ENCODE measurements at places on chromosomes 16 and 17.
A peak's percentile ranks its signal among the peaks of the same experiment; 100 is the strongest.

DNA sequence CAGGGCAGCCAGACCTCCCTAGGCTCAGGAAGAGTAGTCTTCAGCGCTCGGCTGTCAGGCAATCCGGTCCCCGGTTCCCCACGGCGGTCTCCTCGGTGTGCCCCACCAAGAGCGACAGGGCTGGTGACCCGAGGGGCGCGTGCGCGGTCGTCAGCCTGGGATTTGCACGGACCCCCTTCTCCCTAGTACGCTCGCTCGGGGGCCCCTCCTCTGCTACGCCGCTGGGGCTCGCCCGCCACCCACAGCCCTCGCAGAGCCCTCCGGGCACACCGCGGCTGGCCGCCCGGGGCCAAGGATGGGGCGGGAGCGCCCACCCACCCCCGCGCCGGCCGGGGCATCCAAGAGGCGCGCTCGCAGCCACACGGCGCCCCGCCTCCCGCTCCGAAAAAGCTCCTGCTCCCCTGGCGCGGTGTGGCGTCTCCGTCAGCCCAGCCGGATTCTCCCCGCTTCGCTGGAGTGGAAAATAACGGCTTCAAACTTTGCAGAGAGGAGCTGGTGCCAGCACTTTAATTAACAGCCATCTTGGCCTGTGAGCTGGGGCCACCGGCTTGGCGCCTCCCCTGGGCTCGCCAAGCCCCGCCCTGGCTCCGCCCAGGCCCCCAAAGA is 2.1 kb upstream of the C1QL1 start:
- peak; percentile 53 for DNase-seq

DNA sequence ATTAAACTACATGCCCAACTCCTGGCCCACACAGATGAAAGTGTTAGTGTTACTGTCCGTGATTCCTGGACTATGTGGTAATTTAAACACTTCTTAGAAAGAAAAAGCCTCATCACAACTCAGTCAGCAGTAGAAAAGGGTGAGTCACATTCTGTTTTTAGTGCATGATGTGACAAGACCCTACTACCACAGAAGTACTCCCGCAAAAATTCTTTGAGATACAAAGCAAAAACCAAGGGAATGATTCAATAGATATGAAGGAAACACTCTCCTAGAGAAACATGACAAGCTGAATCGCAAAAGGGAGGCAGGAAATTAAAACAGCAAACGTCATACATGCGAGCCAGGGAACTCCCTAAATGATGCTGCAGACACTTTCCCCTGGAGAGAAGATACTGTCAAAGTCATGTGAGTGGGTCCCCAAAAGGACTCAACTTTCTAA is 14.4 kb downstream of the SNN start:
- DNase-seq, result no peak

- DNase-seq, result no peak
Measured at GRCh38 chr16:55534756-55535155, 25.9 kb downstream of the LPCAT2 start.

- no peak for DNase-seq
Measured at GRCh38 chr17:45888392-45888791, 6.0 kb upstream of the MAPT start.

- peak; percentile 84 for DNase-seq
Measured at GRCh38 chr17:40086150-40087044, 14.0 kb downstream of the NR1D1 start.

DNA sequence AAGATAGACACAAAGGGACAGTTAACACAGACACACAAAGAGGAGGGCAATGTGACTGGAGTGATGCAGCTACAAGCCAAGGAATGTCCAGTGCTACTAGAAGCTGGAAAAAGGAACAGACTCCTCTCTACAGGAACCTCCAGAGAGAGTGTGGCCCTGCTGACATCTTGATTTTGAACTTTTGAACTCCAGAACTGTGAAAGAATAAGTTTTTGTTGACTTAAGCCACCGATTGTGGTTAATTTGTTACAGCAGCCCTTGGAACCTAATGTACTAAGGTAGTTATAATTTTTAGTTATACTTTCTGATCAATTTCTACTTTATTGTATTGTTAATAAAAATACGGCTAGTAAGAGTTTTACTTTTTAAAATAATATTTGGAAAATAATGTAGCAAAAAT is 129.1 kb downstream of the MYO1D start:
- no peak for DNase-seq

Data from NCI-H82 (cell line).